Activated T-cell treated with anti-CD3 and anti-CD28 coated beads, Interleukin-2, amount 50 U/mL, for 72 hours (primary cell): ENCODE measurements at places on chromosomes 5 and 9. TPM values are rescaled to one million over a fixed set of nuclear protein-coding genes. Genes with fewer than 3 reads are reported as not detected.

SSBP2 gene
- total RNA-seq = 17.5 TPM

RC3H2 gene
- 35.6 TPM for total RNA-seq

AIF1L gene
- total RNA-seq = 0.53 TPM

WNK2 gene
- total RNA-seq = 1.1 TPM

TMEM174 gene
- total RNA-seq = not detected

FCN2 gene
- not detected for total RNA-seq

LMNB1 gene
- total RNA-seq = 211 TPM

FYB1 gene
- 131 TPM for total RNA-seq

SLC6A3 gene
- not detected for total RNA-seq

RGS7BP gene
- total RNA-seq = not detected

PCDHGB2 gene
- 0.28 TPM for total RNA-seq

NPR3 gene
- total RNA-seq = 0.25 TPM

SLC6A19 gene
- total RNA-seq = not detected

BRIX1 gene
- 35.7 TPM for total RNA-seq

SLC35D2 gene
- 5.4 TPM for total RNA-seq

SEC24A gene
- 49.5 TPM for total RNA-seq

ZNF454 gene
- total RNA-seq = 0.21 TPM

PPWD1 gene
- 58.1 TPM for total RNA-seq

POLR3G gene
- total RNA-seq = 6.3 TPM

SLC24A2 gene
- not detected for total RNA-seq

UBE2QL1 gene
- 0.28 TPM for total RNA-seq

CDO1 gene
- total RNA-seq = 0.50 TPM

AGPAT2 gene
- total RNA-seq = 18.3 TPM

ELOVL7 gene
- 2.7 TPM for total RNA-seq

ANKRD18A gene
- total RNA-seq = 6.0 TPM

IGFBPL1 gene
- not detected for total RNA-seq

LRRTM2 gene
- 0.29 TPM for total RNA-seq

SCAI gene
- total RNA-seq = 16.9 TPM

SPOCK1 gene
- not detected for total RNA-seq

ADRA1B gene
- not detected for total RNA-seq

ZBTB6 gene
- total RNA-seq = 10.0 TPM

CTXN3 gene
- total RNA-seq = not detected

NIM1K gene
- total RNA-seq = 4.3 TPM

PCDHA10 gene
- total RNA-seq = not detected
